ENCODE measurements at places on chromosomes 5 and 9.

- DNase-seq, result no peak
These were observed 3.1 kb upstream of the FAM53C start for GRCh38 chr5:138334867-138335447.

DNA sequence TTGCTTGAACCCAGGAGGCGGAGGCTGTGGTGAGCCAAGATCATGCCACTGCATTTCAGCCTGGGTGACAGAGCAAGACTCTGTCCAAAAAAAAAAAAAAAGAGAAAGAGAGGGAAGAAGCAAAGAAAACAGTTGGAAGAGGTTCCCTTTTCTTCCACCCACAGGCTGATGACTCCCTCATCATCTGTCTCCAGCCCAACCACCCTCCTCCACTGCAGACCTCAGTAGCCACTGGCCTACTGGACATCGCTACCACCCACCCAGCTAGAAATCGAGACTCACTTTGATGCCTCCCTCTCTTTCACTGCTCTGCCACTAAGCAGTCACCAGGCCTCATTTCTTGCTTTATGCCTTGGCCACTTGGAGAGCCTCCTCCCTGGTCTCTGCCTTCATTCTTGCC, 71.2 kb downstream of the NIPSNAP3B start:
- DNase-seq, result no peak

DNA sequence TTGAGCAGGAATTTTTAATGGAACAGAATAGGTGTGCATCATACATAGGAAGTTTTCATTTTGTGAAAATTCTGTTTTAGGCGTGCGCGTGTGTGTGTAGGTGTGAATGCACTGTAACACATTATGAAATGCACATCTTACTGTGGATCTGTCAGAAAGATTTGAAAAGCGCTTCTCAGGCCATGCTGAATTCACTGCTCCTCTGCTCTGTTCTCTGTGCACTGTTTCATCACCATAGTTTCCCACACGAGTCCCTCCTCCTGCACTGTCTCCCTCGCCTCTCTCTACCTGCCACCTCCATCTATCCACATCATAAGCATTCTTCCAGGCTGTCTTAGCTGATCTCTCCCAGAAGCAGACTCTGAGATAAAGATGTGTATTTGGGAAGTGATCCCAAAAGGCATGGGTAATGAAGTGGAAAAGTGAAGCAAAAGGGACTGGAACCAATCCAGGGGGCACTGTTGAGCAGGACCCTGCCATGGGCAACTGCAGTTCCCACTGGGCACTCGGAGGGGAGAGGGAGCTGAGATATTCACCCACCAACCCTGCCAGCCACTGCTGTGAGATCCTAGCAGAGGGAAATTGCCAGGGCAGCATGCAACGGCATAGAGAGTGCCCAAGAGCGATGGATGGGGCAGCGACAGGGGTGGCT, 65.9 kb downstream of the GABBR2 start:
- DNase-seq, result no peak

GRCh38 chr5:12208366-12209100, 304.3 kb upstream of the CTNND2 start:
- DNase-seq, result no peak

DNA sequence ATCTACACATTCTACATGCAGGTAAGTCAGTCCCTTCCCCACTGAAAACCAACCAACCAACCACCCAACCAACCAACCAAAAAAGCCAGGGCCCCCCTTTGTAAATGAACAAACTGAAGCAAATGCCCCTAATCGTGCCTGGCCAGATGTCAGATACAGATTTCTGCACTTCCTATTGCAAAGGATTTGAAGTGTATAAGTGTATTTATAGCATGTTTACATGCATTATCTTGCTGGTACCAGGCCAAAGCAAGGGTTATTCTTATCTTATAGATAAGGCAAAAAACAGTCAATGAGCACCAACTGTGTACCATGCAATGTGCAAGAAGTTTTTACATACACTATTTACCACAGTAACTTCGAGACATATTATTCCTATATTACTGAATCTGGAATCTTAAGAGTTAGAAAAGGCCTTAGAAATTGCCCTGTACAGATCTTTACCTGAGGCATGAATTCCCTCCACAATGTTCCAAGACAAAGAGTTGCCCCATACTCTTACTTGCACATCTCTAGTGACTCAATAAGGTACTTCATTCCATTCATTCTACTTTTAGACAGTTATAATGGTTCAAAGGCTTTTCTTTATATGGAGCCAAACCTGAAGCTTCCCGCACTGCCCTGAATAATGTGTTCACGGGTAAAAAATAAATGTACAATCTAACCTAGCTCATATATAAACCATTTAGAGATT, 51.7 kb upstream of the NR5A1 start:
- no peak for DNase-seq

DNA sequence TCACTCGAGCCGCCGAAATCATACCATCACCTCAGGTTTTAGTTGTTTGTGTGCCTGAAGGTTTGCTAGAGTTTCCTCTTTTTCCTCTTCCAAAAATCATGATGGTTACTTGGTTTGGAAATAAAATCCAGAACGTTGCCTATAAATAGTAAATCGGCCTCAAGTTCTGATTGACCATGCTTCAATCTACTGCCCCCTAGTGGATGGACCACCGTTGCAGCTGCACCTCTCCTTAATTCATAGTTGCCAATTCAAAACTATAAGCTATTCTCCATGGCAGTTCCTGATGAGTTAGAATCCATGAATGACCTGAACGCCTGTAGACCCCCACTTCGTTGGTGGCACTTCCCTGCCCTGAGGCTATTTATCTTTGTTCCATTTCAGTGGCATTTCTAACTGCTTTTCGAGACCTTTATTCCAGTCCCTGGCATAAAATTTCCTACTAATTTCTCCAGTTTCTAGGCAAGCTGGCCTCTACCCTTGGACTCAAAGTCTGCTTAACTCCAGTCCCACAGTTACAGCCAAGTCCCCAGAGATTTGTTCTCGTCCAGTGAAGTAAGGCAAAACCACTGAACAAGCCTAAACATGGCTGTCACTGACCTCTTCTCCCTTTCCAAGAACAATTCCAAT, 422.6 kb downstream of the EFNA5 start:
- DNase-seq, result no peak

GRCh38 chr5:10595672-10596309, 31.9 kb downstream of the ANKRD33B start:
- no peak for DNase-seq

GRCh38 chr5:78855026-78855425, 130.1 kb downstream of the ARSB start:
- no peak for DNase-seq

GRCh38 chr9:129708793-129709192, 43.3 kb downstream of the PRRX2 start:
- DNase-seq, result no peak

DNA sequence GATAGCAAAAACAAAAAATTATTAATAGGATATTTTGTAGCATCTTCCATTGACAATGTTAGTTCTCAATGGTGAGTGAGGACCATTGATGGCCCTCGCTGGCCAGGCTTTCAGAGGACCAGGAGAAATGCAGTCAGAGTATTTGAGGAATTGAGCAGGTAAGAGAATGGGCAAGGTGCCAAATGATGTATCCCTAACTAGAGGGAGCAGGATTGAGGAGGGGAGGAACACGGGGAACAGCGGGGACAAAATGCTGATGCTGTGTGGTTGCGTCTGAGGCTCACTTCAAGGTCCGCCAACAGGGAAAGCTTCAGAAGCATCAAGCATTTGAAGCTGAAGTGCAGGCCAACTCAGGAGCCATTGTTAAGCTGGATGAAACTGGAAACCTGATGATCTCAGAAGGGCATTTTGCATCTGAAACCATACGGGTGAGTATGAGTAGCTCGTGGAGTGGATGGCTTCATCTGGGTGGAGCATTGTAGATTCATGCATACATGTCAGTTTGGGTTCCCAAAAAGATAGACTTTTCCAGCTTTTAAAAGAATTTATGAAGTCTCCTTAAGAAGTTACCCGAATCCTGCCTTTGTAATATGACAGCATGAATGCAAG, 16.2 kb downstream of the SPTAN1 start:
- no peak for DNase-seq

GRCh38 chr5:107477492-107477891, 193.2 kb downstream of the EFNA5 start:
- DNase-seq, result no peak

DNA sequence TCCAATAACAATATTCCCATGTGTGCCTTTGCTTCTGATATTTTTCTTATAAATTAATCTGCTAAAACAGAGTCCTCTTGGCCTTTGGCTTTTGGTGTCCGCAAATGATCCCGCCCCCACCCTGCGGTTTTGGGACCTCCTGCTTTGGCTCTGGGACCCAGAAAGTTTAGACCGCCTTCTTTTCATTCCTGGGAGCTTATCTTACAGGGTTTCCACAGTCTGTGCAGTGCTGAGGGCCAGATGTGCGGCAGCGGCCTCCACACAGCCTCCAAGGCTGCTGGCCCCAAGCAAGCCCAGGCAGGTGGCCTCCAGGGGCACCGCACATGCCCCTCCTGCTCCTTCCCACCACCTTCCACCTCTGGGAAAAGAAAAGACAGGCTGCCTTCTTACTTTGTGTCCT, 191.5 kb downstream of the ERCC6L2 start:
- no peak for DNase-seq

- DNase-seq, result no peak
These were observed 24.4 kb downstream of the CTXN3 start for GRCh38 chr5:127673117-127673800.

GRCh38 chr5:145198525-145199260, 636.4 kb downstream of the PRELID2 start:
- no peak for DNase-seq

DNA sequence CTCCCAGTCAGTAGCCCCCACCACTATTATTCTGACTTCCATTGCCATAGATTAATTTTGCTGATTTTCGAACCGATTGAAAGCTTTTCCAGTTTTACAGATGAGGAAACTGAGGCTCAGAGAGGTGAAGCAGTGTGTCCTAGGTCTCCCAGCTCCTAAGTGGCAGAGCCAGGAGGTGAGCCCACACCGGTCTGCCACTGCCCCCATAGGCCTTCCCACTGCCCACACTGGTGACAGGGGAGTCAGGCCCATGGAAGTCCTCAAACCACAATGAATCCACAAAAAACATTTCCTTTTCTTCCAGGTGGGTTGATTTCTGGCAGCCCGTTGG, 54.9 kb upstream of the RPL26L1 start:
- no peak for DNase-seq

- no peak for DNase-seq
These were observed 705.2 kb upstream of the ZNF608 start for GRCh38 chr5:125451622-125452021.

DNA sequence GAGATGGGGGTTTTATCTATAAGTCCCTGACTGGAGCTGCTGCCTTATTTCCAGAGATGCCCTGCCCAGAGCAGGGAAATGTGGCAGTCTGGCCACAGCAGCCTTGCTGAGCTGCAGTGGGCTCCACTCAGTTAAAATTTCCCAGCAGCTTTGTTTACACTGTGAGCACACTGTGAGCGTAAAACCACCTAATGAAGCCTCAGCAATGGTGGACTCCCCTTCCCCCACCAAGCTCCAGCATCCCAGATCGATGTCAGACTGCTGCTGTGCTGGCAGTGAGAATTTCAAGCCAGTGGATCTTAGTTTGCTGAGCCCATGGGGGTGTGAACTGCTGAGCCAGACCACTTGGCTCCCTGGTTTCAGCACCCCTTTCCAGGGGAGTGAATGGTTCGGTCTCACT, 208.7 kb upstream of the RAI14 start:
- no peak for DNase-seq

DNA sequence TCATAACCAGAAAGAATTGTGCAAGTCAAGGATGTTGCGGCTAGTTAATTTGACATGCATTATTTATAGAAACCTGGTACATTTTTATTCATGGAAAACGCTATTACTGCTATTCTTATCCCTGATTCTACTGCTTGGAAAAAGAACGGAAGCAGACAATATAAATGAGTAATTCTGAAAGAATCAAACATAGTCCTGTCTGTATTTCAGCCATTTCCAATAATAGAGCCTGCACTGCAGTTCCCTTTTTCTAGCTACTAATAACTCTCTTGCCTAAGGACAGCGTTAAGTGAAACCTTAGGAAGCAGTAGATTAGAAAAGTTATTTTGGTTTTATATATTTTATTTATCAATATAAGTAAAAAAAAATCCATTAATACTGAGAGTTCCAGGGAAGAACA, 414.9 kb downstream of the CYLC2 start:
- no peak for DNase-seq

GRCh38 chr9:107020040-107020530, 157.1 kb downstream of the ZNF462 start:
- DNase-seq, result no peak

- no peak for DNase-seq
These were observed 275.4 kb upstream of the RGMB start for GRCh38 chr5:98498028-98498427.

GRCh38 chr5:142167458-142167857, 58.9 kb downstream of the NDFIP1 start:
- DNase-seq, result no peak

DNA sequence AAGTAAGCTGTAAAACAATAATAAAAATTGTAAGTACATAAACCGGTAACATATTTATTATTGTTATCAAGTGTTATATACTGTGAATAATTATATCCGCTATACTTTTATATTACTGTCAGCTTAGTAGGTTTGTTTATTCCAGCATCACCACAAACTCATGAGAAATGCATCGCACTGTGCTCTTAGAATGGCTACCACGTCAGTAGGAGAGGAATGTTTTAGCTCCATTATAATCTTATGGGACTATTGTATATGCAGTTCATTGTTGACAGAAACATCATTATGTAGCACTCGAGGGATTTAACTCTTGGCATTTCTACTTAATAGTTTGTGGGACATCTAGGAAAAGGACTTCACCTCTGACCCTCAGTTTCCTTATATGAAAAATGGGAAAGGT, 16.4 kb downstream of the SLC12A2 start:
- DNase-seq, result no peak

DNA sequence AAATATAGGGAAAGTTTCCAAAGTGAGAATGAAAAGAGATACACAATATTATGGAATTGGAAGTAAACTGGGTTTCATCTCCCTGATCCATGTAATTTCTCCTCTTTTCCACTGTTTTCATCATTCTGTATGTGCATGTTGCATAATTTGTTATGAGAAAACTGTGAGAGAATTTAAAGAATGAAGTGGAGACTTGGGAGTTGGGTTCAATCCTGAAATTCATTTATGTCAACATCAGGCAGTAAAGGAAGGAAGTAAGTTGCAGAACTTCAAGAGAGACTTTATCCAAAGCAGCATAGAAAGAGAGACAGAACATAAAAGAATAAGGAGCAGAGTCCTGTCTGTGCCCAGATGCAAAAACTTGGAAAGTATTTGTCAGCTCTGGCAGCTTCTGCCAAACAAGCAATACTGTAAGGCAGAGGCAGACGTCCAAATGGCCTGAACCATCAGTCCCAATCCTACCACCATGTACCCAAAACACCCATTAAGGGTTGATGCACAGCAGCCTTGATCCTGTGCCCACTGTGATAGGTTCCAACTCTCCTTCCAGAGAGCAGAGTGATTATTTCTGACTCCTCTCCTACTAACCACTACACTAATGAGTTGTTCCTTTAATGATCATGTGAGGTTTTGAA, 425.3 kb upstream of the CDH6 start:
- no peak for DNase-seq

GRCh38 chr5:19930451-19930850, 57.5 kb downstream of the CDH18 start:
- DNase-seq, result no peak

GRCh38 chr5:118990582-118990981, 2.2 kb upstream of the DTWD2 start:
- DNase-seq, result no peak

GRCh38 chr9:79588488-79589223, 16.9 kb downstream of the TLE4 start:
- DNase-seq, result no peak

GRCh38 chr9:88990729-88991065, 571 bp upstream of the S1PR3 start:
- DNase-seq, result no peak

All from activated T-cell treated with anti-CD3 and anti-CD28 coated beads for 1 hour (primary cell).